ENCODE measurements at places on chromosomes 2 and 18.

DNA sequence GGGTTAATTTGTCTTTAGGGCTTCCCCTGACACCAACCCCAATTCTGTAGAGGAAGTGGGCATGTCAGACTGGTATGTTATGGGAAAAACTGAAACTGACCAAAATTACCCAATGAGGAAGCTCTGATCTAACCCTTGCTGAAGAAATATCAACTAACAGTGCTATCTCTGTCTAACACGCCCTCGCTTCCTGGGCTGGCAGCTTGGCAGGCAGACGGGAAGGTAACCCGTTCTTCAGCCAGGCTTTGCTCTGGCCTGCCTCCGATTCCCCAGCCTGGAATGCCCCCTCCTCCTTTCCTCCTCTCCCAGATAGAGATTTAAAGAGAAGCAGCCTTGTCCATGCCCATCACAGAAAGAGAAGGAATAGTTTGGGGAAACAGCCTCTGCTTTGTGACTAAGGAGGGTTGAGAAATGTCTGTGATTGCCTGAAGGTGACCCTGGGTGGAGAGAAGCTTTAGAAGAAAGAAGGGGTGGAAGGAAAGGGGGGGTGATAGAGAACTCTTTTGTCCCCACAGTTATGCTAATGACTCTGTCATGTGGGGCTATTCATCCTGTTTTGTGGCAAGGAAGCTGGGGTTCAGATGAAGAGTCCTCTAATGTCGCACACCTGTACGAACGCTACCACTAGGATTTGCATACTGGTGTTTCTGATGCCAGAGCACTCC, 15.4 kb downstream of the HK2 start:
- DNase-seq: no peak

GRCh38 chr2:218648088-218648786, 11.2 kb downstream of the ZNF142 start:
- no peak for DNase-seq

GRCh38 chr18:24274837-24275236, 122.8 kb downstream of the OSBPL1A start:
- DNase-seq: no peak

DNA sequence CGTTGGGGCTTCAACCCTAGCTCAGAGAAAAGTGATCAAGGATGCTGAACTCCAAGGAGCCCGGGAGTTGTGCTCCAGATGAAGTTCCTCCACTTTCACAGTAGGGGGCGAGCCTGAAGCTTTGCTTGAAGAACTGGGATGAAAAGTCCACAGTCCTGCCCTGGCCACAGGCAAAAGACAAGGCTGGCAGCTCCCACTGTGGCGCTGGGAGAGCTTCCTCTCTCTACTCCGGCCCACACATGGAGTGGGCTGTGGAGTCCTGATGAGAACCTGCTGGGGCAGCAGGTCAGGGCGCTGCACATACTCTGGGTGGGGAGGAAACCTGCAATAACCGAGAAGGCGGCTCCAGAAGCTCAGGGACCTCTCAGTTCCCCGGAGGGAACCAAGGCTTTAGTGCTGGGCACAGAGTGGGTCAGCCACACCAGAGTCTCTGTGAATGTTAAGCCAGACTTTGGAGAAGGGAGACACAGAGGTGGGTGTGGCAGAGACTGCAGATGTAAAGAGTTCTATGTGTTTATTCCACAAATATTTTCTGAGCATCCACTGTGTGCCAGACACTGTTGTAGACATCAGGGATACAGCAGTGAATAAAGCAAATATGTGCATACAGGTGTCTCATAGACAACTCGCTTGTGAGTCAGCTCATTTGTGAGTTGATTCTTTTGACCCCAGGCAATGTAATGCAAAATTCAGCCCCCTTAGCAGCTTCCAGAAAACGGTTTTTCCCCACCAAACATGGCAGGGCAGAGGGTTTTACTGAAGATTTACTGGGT, 48.0 kb upstream of the MRPL33 start:
- DNase-seq: no peak

DNA sequence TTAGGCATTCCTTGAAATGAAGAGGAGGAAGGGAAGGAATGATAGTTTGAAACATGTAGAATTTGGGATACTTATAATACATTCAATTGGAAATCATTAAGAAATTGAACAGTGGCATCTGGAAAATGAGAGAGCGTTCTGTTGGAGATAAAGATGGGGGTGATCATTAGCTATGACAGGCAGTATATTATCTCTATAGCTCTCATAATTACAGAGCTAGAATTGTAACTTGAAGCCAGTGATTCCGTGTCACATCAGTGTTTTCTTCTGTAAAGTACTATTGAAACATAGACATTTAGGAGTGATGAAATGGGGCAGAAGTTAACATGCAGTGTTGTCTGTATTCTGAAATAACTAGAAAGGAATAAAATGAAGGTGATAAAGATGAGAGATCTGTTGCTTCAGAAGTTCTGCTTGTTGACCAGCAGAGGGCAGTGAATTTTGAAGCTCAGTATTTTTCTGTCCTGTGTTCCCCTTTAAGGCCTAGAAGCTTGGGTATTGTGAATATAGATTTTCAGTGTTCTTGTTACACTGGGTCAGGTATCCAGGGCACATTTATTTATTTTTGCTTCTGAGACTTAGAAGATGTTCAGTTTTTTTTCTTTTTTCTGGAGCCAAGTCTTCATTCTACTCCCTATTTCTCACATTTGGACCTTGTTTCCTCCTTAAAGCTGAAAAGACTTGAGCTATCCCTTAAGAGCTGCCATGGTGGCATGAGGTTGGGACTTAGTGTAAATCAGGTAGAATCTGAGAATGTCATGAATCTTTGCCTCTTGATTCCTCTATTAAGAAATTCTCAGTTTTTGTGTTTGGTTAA, 157.4 kb downstream of the TAF4B start:
- peak; percentile 28 for DNase-seq

DNA sequence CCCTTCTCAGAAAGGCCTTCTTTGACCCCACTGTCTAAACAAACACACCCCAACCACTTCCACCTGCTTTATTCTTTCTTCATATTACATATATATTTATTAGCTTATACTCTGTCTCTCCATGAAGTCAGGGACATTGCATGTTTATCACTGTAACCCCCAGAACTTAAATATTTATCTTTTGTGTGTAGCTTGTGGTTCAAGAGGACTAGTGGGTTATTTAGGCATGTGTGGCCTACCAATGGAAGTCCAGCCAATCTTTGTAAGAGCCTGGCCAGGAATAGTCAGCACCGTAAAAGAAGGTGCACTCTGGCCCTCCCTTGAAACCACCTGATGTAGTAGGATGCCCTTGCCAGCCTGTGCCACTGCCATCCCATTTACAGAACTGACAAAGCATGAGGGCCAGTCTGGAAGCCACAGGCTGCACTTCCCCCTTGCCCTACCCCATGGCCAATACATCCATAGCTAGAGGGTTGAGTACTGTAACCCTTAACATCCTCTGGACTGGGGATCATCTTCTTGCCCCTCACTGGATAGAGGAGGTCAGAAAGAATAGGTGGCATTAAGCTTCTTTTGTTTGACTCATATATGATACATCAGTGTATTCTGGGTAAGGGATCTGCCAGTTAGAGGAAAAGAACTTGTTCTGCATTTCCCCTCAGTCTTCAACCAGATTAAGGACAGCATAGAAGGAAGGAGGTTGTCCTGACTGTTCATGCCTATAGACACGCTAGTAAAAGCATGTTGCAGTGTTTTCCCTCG, 4.9 kb downstream of the NEMP2 start:
- no peak for DNase-seq

DNA sequence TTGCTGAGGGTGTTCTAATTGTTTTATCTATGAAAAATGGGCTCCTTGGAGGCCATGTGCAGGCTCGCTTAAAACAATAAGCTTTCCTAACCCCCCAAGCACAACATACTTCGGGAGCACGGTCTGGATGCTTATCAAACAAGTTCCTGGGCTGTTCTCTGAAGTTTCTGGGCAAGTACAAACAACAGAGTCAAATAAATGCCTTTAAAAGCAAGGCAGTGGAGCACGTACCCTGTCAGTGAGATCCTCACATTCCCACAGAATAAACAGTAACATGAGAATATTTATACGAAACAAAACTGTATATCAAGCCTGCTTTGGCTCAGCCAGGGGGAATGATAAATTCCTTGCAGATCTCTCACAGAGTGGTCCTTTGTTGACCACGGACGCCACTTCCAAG, 44.8 kb downstream of the FTCDNL1 start:
- DNase-seq: no peak

GRCh38 chr2:95326433-95327140, 29.4 kb downstream of the KCNIP3 start:
- DNase-seq: no peak

- DNase-seq: no peak
Measured at GRCh38 chr18:9825571-9826073, 60.2 kb upstream of the TXNDC2 start.

DNA sequence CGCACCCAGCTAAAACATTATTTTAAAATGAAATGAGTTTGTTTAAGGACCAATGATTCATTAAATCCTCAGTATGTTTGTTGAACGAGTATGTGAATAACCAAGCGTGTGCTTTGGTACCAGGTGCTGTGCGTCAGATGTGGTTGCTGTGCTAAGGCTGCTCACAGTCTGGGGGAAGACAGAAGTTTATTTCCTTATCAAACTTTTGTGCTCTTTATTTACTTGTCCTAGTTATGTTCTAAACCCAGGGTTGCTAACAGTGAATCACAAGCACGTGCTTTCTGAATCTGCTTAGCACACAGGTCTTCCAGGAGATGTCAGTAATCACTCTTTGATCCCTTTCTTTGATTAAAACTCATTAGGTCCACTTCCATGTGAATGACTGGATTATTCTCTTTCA, 37.0 kb downstream of the RAPGEF4 start:
- DNase-seq: no peak

Measured in NCI-H1436 treated with DMSO at 0.1 percent for 48 hours (cell line).